HFFc6 (cell line): ENCODE measurements at places on chromosomes 6 and 20. TPM values are rescaled to one million over a fixed set of nuclear protein-coding genes. Genes with fewer than 3 reads are reported as not detected.

DNA sequence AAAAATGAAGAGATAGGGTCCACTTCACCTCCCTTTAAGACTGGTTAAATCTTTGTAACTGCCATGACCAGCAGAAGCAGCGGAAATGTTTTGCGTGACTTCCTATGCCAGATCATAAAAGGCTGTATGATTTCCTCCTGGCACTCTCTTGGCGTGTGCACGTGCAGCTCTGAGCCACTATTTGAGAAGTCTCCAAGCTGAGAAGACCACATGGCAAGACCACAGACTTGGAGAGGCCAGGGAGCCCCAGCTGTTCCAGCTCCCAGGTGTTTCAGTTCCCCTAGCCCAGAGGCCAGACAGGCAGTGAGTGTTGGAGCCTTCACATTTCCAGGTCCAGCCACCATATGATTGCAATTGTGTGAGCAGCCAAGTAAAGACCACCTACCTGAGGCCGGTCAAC, 259.3 kb upstream of the RIN2 start:
- no peak for DNase-seq
- no peak overlapping the region for H3K27ac ChIP-seq
- peaks cover 5% of the 10 kb centered on the region; the same call in 1 of the 2 replicates for H3K36me3 ChIP-seq
- no peak overlapping the region for H3K4me3 ChIP-seq
- H3K4me1 ChIP-seq: peaks cover 31% of the 10 kb centered on the region
- H3K27me3 ChIP-seq: no peaks in the 10 kb centered on the region

DNA sequence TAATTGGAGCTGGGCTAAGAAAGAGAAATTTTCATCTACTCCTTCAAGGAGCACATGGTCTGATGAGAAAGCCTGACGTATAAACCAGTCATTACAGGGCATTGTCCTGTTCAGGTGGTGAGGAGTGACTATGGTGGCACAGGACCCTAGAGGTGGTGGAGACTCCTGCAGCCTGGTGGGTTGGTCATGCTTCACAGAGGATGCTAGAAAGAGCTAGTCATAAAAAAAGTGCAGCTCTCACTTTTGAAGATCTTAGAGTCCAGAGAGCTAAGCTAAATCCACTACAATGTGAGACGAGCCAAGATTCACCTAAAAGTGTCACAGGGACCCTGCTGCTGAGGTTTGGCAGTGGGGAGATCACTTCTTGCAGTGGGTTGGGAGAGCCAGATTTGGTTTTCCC, 9.8 kb upstream of the ZNF831 start:
- H3K4me1 ChIP-seq: no peaks in the 10 kb centered on the region
- H3K36me3 ChIP-seq: no peaks in the 10 kb centered on the region

Gene B3GAT2
- total RNA-seq: 0.05 TPM in 1 of 3 replicates, not detected in the others

DNA sequence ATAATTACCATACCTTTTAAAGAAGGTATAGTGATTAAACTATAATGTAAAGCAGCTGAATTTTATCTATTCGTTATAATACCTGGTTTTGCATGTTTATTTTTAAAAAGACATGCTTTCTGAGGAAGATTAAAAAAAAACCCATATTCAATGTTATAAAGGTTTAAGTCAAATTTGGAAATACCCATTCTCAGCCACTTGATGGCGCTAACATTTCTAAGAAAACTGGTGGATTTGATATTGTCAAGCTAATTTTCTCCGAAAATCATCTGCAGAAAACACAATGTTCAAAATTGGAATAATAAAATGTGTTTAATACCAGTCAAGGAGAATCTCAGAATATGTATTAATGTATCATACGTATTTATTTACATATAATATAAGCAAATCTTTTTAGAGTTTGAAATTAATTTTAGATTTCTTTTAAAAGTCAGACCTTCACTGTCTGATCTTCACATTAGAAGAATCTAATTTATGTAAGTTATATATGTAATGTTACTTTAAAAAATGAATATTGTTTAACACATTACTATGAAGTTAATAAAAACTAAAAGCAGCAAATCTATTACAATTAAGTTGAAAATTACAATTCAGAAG, 35.0 kb downstream of the SHPRH start:
- H3K4me1 ChIP-seq: no peaks in the 10 kb centered on the region
- peaks cover 8% of the 10 kb centered on the region for H3K36me3 ChIP-seq
- no peak overlapping the region for H3K4me3 ChIP-seq

DNA sequence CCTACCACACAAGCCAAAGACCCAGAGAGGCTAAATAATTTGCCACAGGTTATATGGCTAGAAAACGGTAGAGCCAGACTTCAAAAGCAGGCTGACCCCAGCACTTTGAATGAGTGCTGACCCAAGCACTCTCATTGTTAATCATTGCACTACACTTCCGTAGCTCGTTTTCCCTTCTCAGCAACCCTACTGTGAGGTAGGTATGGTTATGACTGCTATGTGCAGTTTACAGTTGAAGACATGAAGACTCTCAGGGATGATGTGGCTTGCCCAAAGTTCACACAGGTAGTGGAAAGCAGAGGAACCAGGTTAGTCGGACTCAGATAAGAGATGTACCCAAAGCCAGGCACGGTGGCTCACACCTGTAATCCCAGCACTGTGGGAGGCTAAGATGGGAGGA, 33.5 kb upstream of the RIMS4 start:
- H3K4me1 ChIP-seq: peaks cover 7% of the 10 kb centered on the region
- no peak overlapping the region for H3K4me3 ChIP-seq
- DNase-seq: no peak
- H3K27me3 ChIP-seq: peaks cover 35% of the 10 kb centered on the region

DNA sequence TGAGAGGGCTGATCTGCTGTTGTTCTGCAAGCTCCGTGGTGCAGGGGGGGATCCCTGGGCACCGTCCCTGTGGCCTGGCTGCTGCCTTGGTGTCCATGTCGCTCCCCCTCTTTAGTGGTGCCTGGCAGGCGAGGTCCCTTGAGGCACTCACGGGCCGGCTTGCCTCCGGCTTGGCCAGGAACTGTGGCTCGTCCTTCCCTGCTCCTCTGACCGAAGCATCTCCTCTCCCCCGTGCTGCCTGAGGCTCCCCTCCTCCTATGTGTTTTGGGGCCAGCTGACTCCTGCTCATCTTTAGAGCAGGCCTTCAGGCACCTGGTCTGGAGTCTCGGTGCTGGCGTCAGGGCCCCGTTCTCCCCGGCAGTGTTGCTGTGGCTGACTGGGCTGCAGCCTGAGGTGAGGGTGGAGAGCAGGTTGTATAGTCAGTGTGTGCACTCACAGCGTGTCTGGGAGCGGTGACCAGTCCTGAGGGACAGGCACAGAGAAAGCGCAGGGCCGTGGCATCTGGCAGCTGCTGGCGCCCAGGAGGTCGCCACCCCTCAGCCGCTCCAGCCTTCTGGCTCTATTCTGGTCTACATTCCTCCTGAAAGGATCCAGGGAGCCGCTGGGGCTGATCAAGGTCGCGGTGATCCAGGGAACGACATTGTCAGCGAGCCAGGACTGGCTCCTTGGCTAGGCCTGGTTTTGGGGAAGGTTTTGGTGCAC, 43.7 kb downstream of the PYGB start:
- H3K4me1 ChIP-seq: no peaks in the 10 kb centered on the region
- H3K27ac ChIP-seq: no peak overlapping the region
- no peak overlapping the region for H3K4me3 ChIP-seq
- H3K27me3 ChIP-seq: peaks cover 4% of the 10 kb centered on the region
- H3K36me3 ChIP-seq: peaks cover 13% of the 10 kb centered on the region
